Posterior cingulate gyrus (tissue), 11 donors: ENCODE measurements at places on chromosomes 5 and 9.
A peak's percentile ranks its signal among the peaks of the same experiment; 100 is the strongest.

- no peak for DNase-seq
Observed at GRCh38 chr9:94031380-94031779, 52.9 kb upstream of the PTPDC1 start.

GRCh38 chr5:111929261-111929660 is 172.3 kb upstream of the NREP start:
- no peak for DNase-seq

- no peak for DNase-seq
Observed at GRCh38 chr9:5851445-5851844, 18.5 kb upstream of the ERMP1 start.

DNA sequence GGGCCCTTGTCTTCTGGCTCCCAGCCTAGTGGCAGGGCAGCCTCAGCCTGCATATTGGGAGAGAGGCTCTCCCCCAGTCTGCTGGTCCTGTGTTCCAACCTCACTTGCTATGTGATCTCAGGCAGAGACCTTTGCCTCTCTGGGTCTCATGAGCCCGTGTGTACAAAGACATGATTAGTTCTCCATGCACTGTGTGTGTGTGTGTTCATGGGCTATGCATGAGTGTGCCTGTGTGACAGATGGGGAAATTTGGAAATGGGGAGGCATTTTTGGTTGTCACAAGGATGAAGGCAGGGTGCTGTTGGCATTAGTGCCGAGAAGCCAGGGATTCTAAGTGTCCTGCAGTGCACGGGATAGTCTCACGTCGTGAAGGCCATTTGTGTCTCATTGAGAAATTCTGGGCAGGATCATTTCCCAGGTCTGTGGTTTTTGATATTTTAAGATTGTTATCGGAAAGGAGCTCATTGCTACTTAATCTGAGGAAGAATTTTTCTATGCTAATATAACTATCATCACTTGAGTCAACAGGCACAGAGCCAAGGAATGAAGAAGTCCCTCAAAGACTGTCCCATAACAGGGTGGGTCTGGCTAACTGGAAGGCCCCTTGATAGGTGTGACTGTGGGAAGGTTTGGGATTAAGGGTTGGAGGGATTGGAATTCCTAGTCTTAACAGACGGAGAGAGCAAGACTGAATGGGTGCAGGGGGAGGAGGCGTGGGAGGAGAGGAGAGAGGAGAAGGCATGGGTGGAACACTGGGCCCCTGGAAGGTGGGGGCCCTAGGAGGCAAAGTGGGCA is 168.5 kb downstream of the RGS3 start:
- peak; percentile 19 for DNase-seq

- peak; percentile 81 for DNase-seq
Observed at GRCh38 chr5:150024346-150024984, 23.9 kb downstream of the HMGXB3 start.

GRCh38 chr5:148746826-148747535 is 79.4 kb upstream of the ADRB2 start:
- no peak for DNase-seq

DNA sequence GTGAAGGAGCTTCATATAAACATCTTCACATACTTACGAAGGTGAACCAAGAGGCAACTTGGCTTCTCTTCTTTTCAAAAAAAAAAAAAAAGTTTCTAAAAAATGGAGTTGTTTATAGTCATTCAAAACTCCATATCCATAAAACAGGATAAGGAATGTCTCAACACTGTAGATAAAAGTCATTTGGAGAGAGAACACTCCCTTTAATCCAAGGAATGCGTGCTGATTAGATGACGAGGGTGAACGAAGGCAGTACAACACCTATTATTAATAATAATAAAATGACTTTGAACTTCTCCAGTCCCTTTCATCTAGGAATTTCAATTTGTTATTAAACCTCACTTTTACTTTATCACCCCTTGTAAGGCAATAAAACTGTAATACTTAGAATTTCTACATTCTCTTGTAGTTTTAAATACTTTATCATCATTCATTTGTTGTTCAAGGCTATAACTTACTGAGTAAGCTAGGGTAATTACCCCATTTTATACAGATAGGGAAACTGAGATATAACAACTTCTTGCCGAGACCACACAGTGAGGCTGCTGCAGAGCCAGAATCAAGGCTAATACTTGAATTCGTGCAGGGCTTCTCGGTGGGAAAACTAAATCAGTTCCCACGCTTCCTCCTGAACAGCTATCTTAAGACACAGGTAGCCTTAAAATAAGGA is 377.1 kb downstream of the EFNA5 start:
- no peak for DNase-seq

DNA sequence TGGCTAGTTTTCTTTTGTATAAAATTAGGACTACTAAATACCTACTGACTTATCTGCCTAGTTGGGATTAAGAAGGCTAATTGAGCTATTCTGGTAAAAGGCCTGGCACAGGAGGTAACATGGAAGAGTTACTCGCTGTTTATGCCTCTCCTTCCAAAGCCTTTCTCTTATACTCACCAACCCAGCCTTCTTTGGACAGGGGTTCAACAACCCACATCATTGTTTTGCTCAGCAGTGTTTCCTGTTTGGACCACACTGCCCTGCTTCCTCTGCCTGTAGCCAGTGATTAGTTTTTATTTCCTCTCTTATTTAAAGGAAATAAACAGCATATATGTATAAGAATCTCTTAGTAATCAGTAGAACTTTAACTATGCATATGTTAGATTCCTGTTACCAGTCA is 85.1 kb upstream of the TLX3 start:
- no peak for DNase-seq

GRCh38 chr5:144731786-144732185 is 561.1 kb downstream of the KCTD16 start:
- no peak for DNase-seq

GRCh38 chr5:146081556-146081955 is 23.8 kb downstream of the PLAC8L1 start:
- DNase-seq, result no peak

DNA sequence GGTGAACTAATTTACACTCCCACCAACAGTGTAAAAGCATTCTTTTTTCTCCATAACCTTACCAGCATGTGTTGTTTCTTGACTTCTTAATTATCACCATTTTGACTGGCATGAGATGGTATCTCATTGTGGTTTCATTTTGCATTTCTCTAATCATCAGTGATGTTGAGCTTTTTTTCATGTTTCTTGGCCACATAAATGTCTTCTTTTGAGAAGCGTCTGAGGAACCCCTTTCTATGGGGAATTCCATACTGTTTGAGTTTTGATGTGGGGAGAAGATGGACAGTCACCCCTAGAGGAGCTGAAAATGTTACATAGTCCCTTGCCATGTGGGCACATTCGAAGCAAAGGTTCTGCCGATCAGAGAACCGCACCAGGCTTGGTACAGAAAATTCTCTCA is 207.0 kb upstream of the SLC30A5 start:
- DNase-seq, result no peak

GRCh38 chr5:134576386-134577021 is 51.0 kb downstream of the JADE2 start:
- DNase-seq, result peak; percentile 53

GRCh38 chr9:18632632-18633403 is 158.9 kb downstream of the ADAMTSL1 start:
- no peak for DNase-seq

DNA sequence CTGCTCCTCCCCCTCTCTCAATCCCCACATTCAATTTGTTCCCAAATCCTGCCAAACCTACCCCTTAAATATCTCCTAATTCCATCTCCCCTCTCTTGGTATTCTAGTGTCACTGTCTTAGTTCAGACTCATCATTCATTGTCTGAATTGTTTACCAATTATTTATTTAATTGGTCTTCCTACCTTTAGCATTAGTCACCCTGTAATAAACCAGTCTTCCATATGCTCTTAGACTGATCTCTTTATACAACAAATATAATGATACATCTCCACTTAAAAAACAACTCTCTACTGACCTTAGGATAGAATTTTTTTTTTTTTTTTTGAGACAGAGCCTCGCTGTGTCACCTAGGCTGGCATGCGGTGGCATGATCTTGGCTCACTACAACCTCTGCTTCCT is 51.4 kb downstream of the RFK start:
- DNase-seq, result no peak

DNA sequence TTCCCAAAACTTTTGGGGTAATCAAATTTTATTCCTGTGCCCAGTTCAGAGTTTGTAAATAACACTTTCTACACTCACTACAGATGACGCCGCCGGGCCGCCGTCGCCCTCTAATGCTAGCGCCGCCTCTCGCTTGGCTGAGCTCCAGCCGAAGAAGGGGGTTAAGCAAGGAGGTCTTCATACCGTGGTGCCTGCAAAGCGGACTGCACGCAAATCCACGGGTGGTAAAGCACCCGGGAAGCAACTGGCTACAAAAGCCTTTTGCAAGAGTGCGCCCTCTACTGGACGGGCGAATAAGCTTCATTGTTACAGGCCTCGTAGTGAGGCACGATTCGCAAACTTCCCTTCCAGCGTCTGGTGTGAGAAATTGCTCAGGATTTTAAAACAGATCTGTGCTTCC is 280.4 kb downstream of the MEF2C start:
- no peak for DNase-seq
